ENCODE measurements at places on chromosomes 5 and 9.

GRCh38 chr9:130672933-130673615 is 8.7 kb downstream of the PRDM12 start:
- DNase-seq: no peak

DNA sequence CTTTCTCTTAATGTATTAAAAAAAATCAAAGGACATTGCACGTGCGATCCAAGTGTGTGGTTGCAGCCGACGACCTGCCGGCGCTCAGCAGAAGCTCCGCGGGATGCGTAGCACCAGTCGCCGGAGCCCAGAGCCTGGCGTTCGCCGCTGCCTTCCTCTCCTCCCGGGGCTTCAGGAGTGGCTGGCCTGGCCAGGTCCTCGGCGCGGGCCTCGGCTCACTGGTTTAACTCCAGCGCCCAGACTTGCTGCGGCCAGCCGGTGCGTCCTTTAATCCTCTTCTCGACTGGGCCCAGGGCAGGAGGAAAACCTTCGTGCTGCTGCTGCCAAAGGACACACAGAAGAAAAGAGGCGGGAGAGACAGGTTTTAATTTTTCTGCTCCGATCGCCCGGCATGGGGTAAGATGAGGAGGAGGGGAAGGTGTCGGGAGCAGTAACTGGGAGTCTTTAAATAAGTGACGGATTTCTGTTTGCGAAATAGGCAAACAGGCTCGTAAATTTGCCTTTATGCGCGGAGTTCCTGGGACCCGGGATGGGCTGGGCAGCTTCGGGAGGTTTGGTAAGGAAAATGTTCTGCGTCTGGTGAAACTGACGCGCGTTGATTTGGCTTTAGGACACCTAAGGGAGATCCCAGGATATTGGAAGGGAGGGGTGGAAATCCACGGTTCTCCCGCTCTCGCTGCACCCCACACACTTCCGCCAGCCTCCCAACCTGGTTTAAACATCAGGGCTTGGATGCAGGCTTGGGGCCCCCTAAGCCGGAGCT is 2.3 kb downstream of the HAND1 start:
- DNase-seq: no peak

GRCh38 chr5:132444061-132444460 is 46.5 kb downstream of the IRF1 start:
- DNase-seq: no peak

DNA sequence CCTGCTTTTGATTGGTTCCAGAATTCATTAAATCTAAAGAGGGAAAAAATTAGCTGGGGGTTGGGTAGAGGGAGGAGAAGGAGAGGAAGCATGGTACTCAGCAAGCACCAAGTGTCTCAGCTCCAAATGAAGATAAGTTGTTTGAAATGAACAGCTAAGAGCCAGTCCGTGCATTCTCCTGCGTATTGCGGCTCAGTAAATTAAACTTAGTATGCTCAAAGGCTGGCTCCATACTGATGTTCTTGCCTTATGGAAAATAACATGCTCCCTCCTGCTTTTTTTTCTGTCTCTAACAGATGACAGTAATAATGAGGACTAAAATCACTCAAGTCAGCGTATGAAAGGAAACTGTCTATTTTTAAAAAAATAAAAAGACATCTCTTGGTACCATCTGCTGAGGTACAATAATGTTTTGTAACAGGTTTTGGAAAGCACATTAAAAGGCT is 161.0 kb downstream of the SPATA31D1 start:
- DNase-seq: no peak

DNA sequence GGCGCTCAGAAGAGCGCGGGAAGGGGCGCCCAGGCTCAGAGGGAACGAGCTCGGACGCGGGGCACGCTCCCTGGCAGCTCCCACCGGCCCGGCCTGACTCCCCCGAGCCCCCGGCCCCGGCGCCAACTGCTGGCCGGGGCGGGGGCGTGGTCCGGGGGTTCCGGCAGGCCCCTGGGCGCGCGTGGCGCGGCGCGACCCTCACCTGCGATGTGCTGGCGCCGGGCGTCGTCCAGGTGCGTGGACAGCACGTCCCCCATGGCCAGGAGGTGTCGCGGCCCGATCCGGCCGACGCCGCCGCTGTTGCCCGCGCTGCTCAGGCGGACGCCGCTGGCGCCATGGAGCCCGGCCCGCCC is 43.5 kb upstream of the STXBP1 start:
- DNase-seq: no peak

GRCh38 chr9:91421971-91422757 is 1.5 kb downstream of the NFIL3 start:
- DNase-seq: peak; percentile 52

DNA sequence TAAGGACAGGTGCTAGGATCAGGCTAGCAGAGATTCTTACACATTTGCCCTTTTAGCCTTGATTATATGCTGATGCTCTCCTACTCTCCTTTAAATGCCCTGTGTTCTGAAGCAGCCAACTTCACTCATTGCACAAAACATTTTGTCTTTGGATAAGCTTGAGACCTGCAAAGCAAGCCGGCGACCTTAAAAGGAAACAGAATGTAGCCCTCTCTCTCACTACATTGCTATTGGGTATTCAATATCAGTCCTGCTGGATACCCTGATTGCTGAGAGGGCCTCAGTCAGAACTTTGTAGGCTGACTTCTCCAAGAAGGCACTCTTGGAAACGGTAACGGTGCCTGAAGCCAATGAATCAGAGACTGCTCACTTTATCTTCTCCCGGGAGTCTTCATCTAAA is 528.9 kb downstream of the DTWD2 start:
- no peak for DNase-seq

GRCh38 chr5:56673171-56673570 is 142.2 kb upstream of the MAP3K1 start:
- DNase-seq: no peak

- no peak for DNase-seq
Measured at GRCh38 chr5:135323701-135324132, 75.3 kb downstream of the MACROH2A1 start.

DNA sequence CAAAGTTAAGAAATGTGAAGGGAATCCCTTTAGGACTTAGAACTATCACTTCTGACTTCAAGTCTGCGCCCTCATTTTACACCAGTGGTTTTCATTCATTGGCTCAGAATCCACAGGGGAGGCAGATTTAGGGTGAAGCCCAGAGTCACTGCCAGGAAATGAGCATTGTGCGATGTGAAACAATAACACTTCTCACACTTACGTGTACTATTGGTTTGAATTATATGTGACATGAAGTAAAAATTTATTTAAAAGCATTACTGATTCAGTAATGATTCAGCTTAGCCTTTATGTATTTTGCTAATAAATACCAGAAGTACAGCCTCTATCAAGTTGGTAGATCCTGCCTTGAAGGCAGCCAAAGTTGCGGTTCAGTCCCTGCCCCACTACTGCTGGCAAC is 98.6 kb downstream of the PAM start:
- no peak for DNase-seq

GRCh38 chr5:168317096-168317520 is 25.7 kb downstream of the WWC1 start:
- DNase-seq: no peak

- DNase-seq: peak; percentile 70
Measured at GRCh38 chr5:8458038-8458383, 589.1 kb downstream of the MTRR start.

DNA sequence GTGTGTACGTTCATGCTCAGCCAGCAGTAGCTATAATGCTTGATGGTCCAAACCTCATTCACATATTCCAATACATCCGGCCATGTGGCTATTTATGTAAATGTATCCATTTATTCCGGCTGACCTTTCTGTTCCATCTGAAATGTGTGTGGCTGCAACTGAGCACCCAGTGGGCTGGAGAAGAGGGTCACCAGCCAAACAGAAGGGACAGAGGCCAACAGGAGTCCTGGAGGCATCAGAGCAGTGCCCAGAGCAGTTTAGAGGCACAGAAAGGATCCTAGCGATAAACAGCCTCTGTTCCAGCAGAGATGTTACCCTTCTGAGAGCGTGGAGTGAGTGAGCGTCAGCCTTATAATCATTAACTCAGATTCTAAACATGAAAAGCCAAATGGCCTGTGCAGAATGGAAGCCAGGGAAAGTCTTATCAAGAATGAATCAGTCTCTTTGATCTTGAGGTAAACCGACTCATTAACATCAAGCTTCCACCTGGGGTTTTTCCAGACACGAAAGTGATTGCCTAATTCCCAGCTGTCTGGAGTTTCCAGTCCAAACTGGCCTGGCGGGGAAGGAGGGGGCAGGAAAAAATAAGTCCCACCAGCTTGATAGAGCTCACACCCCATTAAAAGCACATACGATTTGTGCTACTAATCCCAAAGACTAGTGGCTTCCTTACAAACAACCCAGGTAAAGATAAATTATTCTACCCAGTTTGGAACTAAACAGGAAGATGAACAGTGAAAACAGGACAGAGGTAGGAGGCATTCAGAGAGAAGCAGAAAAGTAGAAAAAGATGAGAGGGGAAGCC is 55.7 kb downstream of the SUSD1 start:
- no peak for DNase-seq

DNA sequence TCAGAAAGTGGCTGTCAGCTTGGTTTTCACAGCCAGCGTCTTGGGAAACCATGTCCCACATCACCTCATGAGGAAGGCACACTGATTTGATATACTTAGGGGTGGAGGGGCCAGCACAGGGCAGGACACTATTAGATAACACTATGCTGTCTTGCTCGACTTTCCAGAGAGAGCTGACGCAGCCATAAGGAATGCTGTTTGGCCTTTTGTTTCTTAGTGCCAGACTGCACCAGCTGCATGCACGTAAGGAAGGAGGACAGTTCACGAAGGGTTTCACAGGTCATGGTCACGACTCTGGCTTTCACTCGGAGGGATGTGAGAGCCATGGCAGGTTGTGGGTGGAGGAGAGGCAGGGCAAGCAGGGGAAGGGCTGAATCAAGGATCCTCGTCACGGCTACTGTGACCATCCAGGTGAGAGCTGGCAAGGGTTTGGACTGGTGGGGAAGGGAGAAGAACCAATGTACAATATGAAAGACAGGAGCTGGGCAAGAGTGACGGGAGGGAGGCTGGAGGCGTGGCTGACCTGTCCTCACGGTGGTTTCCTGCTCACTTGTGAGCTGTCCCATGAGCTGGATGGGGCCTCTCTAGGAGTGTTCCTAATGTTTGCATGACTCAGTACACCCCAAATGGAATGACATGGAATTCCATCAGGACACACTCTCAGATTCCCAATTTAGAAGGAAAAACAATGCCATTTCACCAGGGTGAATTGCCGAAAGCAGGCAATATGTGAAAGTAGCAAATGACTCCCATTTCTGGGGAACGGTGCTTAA is 61.7 kb downstream of the OTULIN start:
- DNase-seq: no peak

DNA sequence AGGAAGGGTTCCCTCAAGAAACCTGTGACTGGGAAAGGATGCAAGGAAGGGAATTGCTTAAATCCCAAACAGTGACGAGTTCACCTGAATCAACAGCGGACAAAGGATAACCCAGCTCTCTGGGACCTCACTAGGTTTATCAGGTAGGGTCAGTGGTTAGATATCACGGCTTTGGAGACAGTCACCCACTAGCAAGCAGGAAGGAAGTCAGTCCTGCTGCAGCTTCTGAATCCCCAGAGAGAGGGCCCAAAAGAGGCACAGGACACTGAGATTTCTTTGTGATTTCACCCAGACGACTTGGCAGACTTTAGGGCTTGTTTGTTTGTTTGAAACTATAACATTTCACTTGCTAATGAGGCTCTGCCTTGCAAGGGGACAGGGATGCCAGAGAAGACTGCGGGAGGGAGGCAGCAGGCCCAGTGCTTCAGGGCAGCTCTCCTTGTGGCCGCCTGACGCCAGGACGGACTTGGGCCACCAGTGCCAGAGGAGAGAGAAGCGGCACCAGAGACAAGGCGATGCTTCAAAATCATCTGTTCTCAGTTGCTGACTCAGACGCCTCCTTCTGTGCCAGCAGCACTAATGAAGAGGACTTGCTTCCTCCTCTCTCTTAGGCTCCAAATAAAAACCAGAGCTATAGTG is 275.6 kb upstream of the SLC30A5 start:
- no peak for DNase-seq

DNA sequence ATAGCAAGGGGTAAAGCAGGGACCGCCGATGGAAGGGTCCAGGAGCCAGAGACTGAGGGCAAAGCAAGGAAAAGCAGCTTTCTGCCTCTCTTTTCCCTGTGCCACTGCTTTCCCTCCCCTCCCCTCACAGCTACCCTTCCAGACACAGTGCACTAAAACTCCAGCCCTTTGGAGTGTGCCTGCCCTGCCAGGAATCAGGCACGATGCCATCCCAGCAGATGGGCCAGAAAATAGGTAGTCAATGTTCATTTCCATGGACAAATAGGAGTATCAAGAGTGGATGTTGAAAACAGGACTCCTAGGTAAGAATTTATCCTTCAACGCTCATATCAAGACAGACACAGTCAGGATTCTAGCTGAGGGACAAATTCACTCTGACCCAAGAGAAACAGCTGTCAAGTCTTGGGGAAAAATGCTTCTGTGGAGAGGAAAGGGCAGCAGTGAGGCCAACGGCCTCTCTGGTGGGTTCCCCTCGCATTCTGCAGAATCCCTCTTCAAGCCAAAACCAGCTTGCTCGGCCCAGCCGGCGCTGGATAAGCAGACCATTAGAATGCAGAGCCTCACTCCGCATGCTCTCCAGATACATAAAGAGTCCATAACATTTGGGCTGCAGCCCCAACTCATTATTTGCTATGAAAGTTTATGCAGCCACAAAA is 138.0 kb downstream of the CAAP1 start:
- DNase-seq: no peak

GRCh38 chr5:88602584-88602983 is 280.4 kb downstream of the MEF2C start:
- no peak for DNase-seq

DNA sequence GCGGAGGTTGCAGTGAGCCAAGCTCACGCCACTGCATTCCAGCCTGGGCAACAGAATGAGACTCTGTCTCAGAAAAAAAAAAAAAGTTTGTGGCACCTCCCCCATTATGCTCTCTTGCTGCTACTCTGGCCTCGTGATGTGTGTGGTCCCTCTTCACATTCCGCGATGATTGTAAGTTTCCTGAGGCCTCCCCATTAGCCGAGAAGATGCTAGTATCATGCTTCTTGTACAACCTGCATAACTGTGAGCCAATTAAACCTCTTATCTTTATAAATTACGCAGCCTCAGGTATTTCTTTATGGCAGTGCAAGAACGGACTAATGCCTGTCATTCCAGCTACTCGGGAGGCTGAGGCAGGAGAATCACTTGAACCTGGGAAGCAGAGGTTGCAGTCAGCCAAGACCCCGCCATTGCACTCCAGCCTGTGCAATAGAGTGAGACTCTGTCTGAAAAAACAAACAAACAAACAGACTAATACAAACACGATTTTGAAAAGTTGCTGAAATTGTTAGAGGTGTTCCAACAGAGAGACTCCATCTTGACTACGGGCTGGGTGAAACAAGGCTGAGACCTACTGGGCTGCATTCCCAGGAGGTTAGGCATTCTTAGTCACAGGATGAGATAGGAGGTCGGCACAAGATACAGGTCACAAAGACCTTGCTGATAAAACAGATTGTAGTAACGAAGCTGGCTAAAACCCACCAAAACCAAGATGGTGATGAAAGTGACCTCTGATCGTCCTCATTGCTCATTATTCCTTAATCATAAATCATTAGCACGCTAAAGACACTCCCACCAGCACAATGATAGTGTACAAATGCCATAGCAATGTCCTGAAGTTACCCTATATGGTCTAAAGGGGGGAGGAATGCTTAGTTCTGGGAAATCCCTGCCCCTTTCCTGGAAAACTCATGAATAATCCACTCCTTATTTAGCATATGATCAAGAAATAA is 8.3 kb upstream of the AFF4 start:
- peak; percentile 49 for DNase-seq

GRCh38 chr5:34914671-34915138 is 599 bp downstream of the RAD1 start:
- peak; percentile 67 for DNase-seq
